Kidney tubule cell (primary cell): ENCODE measurements at places on chromosomes 4 and X.

DNA sequence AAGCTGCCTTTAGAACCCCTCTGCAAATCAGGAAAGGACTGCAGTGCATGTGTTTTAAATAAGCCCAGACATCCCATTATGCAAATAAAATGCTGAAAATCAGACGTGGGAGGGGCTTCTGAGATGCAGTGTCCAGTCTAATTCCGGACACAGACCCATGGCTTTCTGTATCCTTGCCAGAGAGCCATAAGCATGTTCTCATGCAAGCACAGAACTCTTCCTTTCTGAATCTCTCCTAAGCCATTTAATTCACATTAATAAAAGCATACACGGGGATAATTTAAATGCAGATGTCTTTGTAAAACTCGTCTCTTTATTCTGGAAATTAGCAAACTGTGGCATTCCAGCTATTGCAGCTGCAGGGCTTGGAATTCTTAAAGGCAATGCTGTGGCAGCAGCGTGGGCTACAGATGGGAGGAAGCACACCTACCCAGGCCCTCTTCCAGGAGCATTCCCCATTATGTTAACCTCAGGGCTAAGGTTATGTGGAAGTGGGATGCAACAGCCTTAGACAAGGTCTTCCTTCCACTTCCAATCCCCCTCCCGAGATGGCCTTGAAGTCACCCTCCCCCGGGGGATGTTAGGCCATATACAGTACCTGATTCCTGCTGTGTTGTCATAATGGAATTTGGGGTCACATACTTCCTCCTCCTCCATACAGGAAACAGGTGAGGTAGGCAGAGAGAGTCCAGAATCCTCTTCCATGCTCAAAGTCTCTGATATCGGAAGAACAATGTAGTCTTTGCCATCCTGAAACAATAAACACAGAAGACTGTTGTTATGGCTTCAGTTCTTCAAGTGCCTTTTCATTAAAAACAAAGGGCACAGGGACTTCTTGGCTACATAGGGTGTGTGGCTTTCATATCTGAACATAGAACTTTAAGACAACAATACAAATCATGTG is 38.1 kb downstream of the KDR start:
- no peak for DNase-seq

DNA sequence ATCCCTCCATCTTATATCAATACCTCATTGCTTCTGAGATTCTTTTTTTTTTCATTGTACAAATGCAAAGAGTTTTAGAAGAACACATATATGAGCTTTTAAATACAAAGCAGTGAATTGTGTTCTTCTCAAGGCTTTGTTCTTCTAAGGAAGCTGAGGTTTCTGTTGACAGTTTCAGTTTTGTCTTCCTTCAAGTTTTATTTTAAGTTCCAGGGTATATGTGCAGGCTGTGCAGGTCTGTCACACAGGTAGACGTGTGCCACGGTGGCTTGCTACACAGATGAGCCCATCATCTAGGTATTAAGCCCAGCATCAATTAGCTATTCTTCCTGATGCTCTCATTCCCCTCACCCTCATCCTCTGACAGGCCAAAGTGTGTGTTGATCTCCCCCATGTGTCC is 201.2 kb upstream of the DIPK2B start:
- no peak for DNase-seq

DNA sequence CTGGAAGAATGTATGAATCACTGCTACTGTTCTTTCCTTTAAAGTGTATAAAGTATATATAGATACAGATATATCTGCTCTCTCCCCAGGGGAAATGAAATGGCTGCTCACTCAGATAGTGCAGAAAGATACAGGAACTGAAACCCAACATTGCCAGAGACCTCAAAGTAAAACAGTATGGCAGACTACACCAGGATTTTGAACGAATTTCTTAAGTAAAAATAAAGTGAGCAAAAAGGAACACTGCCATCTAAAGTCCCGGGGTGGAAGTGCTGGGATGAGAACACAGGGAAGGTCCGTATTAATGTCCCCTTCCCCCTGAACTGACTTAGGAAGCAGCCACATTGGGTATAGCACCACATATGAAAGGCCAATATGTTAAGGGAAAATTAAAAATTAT is 93.4 kb downstream of the TMA16 start:
- DNase-seq, result no peak

DNA sequence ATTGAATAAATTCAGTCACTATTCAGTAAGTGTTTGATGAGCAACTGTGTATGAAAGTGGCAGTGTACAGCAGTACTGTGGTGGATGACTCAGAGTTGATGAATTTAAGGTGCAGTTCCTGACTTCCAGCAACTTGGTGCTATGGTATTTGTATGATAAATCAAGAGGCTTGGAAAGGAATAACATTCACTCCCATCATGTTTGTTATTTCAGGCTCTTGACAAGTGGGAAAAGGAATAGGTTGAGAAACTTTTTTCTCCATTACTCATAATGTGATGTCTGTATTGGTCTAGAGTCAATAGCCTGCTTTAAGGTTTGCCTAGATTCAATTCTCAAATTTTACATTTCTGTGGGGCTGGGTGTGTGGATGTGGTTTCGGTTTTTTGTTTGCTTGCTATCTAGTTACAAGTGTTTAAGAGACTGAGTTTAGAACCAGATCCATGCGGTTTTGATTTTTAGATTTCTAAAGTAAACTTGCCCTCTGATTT is 35.1 kb upstream of the CYP2U1 start:
- DNase-seq, result peak; percentile 99

DNA sequence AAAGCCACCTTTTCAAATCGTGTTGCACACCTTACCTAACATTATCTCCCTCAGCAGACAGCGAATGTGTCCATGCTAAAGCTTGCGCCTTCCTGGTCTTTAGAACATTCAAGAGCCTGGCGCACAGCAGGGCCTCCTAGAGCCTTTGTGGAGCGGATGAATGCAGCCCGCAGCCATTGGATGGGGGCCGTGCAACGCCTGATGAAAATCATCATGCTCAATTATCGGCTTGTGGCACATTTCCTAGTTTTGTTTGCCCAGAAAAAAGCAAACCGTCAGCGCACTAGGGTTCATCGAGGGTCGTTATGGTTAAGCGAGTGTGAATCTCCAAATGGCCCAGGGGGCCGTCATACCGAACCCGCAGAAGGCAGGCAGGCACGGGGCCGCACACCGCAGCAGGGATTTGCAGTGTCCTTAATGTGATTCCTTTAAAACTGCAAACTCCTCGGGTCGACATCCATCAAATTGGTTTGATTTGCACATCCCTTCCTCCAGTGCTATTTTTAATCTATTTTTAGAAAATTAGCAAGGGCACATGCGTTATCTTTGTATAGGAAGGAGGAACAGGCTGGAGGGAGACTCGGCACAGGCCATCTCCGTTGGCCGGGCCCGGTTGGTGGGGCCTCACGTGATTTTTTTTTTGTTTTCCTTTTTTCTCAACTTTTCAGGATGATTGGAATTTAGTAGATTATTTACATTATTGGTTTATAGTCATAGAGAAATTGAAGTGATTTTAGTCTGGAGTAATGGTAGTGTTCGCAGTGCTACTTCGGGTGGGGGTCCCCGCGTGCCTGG is 53.1 kb downstream of the ABLIM2 start:
- no peak for DNase-seq

DNA sequence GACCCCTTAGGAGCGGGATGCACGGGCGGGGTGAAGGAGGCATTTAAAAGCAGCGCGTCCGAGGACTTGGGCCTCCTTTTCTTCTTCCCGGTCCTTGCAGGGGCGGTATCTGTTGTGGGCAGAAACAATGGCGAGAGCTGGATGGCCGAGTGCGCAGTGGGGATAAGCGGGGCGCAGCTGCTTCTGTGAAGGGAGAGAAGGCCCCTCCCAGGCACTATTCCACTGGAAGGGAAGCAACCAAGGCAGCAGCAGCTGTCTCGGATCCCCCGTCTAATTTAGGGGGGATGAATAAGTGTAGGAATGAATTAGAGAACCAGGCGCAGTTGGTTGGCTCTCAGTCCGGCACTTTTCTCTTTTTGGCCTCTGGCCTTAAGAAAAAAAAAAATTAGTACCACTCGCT is 995 bp downstream of the SMARCA5 start:
- peak; percentile 48 for DNase-seq

DNA sequence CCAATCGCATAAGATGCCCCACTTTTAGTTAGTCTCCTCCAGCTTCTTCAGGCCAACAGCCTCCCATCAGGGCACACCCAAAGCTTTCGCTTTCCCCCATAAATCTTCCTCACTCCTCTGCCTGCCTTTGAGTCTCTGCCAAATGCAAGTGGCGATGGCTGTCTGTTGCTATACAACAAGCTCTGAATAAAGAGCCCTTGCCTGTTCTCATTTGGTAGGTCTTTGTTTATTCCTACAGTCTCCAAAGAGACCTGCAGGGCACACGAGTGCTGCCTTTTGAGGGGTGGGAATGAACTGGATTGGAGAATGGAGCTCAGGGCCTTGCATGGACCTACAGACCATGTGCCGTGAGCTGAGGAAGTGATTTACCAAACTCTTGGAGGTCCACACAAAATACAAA is 52.2 kb upstream of the SOD3 start:
- no peak for DNase-seq
